Ascending aorta (tissue), 2 donors: ENCODE measurements at places on chromosomes 11 and 22.

- no peak for DNase-seq
Measured at GRCh38 chr11:126768702-126769101, 231.9 kb downstream of the KIRREL3 start.

DNA sequence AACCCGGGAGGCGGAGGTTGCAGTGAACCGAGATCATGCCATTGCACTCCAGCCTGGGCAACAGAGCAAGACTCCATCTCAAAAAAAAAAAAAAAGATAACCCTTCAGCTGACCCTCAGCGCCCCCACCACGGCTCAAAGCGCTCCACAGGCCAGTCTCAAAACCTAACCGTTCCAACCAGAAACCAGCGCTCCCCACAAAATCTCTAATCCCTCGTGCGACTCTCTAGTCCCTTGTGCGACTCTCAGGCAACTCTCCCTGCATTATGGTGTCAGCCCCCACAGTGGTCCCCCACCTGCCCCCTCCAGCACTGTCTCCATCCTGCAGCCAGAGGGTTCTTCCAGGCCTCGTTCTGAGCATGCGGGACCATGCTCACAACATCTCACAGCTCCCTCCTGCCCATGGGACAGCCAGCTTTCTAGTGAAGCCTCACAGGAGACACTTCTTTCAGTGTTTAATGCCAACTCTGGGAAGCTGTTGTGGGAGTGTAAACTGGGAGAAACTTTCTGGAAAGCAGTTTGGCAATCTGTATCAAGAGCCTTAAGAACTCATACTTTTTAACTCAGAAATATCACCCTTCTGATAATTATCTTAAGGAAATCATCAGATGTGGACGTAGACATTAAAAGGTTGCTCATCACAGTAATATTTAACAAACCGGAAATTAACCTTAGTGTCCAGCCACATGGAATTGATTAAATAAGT, 4.2 kb upstream of the RASGRP2 start:
- no peak for DNase-seq

- DNase-seq: no peak
Measured at GRCh38 chr11:131712897-131713296, 342.5 kb downstream of the NTM start.

- no peak for DNase-seq
Measured at GRCh38 chr22:44181912-44182587, 1.3 kb downstream of the PARVG start.

DNA sequence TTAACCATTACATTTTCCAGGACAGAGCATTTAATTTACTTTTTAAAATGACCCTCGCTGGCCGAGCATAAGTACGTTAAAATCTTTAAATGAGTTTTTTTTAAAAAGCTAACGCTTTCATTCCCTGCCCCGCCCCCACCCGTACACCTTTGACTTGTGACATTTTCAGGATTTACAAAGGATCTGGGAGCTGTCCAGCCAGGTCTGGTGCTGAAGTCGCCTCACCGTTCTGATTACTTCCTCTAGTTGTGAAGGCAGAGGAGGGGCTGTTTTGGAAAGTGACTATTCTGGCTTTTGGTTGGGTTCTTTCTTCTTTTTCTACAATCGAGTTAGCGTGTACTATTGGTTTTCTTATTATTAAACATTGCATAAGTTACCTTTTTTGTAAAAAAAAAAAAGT, 2.9 kb downstream of the C11orf87 start:
- no peak for DNase-seq
